Mesendoderm (in vitro differentiated cells): ENCODE measurements at places on chromosomes 12 and 14.

DNA sequence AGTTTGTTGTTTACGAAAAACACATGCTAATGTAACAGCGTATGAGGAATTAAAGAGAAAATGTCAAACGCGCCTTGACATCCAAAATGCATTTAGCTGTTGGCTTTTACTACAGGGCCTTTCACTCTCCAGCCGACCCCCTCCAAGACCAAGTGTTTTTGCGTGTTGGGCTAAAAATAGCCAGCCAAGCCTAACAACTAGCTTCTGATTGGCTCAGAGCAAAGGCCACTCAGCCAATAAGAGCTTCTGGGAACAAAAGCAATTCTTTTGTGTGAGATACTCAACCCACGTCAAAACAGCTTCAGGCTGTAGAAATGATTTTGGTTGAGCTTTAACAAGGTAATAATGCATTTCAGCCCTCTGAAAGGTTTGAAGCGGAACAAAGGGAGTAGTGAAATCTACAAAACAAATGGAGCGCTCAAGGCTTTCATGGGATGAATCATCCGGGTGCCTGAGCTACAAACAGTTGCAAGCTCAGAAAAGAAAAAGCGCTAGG is 198.7 kb upstream of the DCN start:
- peak; percentile 95 for DNase-seq

DNA sequence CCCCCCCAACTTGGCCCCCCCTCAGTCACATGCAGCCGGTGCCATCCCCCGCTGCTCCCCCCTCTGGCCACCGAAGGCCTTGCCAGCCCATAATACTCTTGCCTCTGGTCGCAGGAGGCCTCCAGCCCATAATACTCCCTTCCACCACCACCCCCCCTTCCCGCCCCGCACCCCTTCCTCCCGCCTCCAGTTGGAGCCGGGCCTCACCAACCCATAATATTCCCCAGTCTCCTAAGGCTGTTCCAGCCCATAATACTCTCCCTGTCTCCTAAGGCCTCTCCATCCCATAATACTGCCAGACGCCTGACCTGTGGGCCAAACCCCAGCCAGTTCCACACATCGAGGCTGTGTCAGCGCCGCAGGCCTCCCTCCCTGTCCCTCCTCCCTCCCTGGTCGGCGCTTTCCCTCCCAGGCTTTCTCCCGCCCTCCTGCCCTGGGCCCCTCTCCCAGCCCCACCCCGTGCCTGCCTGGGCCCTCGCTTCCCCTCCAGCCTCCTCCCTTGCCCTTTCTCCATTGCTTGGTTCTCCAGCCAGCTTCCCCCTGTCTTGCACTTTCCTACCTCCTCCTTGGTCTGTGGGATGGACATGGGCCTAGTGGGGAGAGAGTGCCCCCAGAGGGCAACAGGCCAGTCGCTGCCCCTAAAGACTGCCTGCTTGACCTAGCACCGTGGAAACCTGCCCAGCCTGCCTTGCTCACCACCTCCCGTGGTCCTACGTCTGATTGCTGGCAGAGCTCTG is 6.8 kb upstream of the CHD4 start:
- DNase-seq: peak; percentile 100

DNA sequence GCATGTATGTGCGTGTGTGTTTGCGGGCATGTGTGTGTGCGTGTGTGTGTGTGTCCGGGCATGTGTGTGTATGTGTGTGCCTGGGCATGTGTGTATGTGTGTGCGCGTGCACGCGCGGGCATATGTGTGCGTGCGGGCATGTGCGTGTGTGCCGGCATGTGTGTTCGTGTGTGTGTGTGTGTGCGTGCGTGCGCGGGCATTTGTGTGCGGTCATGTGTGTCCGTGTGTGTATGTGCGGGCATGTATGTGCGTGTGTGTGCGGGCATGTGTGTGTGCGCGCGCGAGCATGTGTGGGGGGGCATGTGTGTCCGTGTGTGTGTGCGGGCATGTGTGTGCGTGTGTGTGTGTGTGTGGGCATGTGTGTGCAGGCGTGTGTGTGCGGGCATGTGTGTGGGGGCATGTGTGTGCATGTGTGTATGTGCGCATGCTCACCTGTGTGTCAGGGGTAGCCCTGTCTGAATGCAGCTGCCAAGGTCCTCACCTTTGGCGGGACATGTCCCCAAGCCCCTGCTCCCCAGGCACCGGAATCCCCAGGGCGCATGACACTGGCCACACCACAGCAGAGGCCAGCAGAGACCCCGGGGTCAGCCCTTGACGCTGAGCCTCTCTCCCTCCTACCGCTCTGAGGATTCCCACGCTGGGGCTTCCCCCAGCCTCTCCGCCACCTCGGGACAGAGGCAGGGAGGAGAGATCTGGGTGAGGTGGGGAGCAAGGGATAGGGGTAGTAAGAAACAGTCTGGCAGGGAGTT is 109.5 kb upstream of the NCOR2 start:
- DNase-seq: no peak

- DNase-seq: no peak
Observed at GRCh38 chr14:74080820-74081460, 3.3 kb downstream of the ALDH6A1 start.

GRCh38 chr14:63039866-63040265 is 5.4 kb downstream of the KCNH5 start:
- DNase-seq: peak; percentile 86

DNA sequence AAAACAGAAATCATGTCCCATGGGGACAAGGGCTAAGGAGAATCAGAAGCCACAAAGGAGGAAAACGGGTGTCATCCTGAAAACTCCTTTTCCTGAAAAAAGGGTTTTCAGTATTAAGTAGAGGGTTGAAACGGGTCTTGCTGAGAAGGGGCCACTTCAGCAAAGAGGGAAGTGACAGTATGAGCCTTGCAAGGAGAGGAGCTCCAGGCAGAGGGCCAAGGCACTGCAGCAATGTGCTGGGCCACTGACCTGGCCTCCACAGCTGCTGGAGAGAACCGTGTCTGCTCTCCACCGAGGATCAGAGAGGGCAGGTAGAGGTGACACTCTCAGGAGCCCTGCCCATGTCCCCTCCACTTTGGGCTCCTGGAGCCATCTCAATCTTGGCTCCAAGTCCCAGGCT is 103.3 kb downstream of the NCOR2 start:
- no peak for DNase-seq

DNA sequence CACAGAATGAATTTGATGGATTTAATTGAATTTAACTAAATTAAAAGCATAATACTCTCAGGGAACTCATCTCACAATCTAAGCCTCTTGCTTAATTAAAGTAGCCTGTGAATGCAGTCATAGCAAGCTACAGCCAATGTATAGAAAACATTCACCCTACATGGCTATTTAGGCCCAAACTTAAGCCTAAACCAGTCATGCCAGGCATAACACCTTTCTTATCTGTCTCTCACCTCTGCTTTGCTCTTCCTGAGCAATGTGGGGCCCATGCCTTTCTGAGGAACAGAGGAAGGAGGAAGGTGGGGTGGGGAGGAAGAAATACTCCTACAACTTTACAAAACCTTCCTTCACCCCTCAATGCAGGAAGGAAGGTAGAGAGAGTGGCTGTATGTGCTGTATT is 29.1 kb downstream of the IFNG-AS1 start:
- DNase-seq: peak; percentile 88

DNA sequence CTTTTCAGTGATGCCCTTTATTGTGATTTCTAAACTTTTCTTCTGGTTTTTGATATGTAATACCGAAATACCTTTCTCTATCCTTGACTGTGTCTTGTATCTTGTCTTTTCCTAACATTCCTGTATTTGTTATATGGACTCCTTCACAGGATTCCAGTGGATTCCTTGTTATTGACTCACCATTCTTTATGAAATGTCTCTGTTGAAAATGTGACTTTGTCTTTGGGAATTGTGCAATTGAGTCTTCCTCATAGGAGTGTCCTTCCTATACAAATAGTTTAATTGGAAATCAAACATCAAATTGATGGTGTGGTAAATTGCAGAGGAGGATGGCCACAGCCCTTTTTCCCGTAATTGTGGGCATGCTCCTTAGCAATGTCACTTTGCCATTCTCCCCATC is 296.6 kb upstream of the KITLG start:
- DNase-seq: no peak

GRCh38 chr14:53663709-53664108 is 292.9 kb downstream of the BMP4 start:
- peak; percentile 89 for DNase-seq

DNA sequence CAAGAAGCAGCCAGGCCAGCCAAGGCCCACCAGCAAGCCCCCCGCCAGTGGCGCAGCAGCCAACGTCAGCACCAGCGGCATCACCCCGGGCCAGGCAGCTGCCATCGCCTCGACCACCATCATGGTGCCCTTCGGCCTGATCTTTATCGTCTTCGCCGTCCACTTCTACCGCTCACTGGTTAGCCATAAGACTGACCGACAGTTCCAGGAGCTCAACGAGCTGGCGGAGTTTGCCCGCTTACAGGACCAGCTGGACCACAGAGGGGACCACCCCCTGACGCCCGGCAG is 15.0 kb downstream of the ORAI1 start:
- no peak for DNase-seq

DNA sequence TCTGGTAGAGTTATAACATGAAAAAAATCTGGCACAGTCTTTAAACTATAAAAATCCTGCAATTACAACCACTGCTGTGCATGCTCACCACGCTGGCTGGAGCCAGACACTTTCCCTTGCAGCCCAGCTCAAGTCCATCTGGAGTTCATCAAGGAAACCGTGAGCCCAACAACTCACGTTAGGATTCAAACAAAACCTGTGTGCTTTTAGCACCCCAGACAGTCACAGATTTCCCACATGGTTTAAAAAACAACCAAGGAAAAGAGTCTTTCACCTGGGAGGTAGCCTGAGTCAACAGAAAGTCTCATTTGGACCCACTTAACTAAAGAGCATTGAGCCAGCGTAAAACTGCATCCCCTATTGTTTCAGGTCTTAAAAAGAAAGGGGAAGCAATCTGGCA is 4.7 kb downstream of the LRIG3 start:
- DNase-seq: no peak

- DNase-seq: peak; percentile 88
Observed at GRCh38 chr14:82060219-82060618, 526.6 kb upstream of the SEL1L start.

DNA sequence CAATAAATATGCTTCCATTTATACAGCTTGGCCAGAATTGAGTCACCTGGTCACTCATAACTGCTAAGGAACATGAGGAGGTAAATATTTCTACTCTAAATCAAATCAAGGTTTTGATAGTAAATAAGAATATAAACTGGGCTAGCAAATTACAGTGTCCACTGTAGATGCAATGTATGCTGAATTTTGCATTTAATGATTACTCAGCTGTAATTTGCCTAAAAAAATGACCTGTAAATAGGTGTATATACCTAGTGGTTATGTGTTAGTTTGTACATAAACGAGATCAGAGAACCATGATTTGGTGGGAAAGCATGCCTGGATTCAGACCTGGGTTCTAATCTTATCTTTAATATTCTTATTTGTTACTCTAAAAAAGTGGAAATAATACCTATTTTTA is 76.6 kb upstream of the CNTN1 start:
- DNase-seq: no peak

- peak; percentile 14 for DNase-seq
Observed at GRCh38 chr12:69000540-69001243, 67.7 kb upstream of the CPM start.

GRCh38 chr12:6362403-6362802 is 13.0 kb downstream of the SCNN1A start:
- DNase-seq: no peak

DNA sequence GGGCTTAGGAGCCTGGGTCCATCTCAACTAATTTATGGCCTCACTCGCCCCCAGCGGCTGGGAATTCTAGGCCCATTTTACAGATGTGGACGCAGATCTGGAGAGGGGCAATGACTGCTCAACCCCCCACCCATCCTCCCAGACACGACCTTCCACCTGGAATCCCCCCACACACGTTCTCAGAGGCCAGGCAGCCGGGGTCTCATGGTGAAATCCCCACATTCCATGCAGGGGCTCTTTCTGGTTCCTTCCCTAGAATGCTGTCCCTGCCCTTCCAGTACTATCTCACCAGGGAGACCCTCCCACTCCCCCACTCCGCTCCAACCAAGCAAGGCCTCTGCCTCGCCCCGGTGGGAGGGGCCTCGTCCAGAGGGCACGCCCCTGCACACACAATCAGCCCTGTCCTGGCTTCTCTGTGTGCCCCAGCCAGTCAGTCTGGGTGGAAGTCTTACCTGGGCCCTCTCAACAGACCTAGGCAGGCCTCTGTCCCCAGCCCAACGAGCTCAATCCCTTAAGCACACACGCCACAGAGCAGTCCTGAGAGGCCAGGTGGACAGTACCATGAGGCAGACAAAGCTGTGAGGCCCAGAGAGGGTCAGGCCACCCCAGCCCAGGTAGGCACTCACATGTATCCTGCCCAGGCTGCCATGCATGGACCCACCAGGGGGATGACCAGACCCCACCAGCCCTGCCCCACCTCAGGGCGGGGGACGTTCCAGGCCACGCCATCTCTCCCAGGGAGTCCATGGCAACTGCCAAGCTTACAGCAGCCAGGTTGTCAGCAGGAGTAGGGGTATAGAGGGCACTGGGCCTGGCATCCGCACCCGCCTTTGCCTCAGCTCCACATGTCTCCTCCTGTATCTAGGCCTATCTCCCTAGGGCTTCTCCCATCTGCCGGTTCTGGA is 1.3 kb upstream of the ANKRD9 start:
- peak; percentile 95 for DNase-seq

DNA sequence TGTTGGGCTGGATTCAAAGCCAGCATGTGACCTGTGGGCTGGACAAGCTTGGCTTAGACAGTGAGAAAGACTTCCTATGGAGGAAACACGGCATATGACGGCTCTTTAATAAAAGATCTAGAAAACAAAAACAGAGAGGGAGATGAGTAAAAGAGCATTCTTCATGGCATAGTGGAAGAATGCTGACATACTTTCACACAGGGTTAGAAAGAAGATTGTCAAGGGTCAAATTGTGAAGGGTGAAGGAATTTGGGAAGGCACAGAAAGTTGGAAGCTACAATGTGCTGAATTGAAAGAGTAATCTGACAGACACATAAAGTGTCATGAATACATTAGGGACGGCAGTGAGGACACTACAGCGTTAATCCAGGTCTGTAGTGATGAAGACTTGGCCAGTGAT is 63.4 kb downstream of the GALNT4 start:
- DNase-seq: peak; percentile 57

GRCh38 chr14:56998728-56999127 is 188.4 kb upstream of the OTX2 start:
- DNase-seq: peak; percentile 93

DNA sequence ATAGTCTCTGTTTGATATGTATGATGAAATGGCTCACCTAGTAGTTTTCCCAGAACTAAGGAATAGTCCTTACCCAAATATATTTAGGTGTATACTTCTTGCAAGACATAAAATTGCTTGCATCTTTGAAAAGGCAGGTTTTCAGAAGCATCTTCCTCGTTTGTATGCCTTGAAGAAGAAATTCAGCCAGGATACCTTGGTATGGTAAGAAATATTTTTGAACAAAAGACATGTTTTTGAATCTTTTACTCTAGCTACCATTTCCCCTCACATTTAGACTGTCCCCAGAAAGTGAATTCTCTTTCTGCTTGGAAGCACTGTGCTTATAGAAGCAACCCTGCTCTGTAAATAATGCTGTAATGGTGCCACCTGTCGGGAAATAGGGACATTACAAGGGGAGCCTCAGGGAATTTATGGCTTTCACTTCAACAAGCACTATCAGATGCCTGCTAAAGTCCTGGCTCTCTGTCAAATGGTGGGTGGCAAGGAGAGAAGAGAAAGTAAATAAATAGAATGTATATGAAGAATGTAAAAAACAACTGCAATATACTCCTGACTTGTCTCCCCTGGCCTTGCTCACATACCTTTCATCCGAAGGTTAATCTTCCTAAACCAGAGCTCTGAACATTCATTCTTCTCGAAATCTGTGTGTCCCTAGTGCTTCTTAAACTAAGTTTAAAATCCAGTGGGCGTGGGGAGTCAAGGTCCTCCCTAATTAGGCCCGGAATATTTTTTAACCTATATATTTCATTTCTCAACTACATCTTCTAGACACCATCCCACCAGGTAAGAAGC is 6.1 kb downstream of the CCDC184 start:
- DNase-seq: peak; percentile 79
